ENCODE measurements at places on chromosomes 4 and X. TPM values are rescaled to one million over a fixed set of nuclear protein-coding genes. Genes with fewer than 3 reads are reported as not detected.

Gene OTOP1
- total RNA-seq, result not detected

Gene TLR3
- 0.98 TPM for total RNA-seq

Gene GPR143
- not detected for total RNA-seq

Gene CCNA2
- total RNA-seq, result 2.0 TPM

Data from T-cell (primary cell).